ENCODE measurements at places on chromosomes 13 and 19.

DNA sequence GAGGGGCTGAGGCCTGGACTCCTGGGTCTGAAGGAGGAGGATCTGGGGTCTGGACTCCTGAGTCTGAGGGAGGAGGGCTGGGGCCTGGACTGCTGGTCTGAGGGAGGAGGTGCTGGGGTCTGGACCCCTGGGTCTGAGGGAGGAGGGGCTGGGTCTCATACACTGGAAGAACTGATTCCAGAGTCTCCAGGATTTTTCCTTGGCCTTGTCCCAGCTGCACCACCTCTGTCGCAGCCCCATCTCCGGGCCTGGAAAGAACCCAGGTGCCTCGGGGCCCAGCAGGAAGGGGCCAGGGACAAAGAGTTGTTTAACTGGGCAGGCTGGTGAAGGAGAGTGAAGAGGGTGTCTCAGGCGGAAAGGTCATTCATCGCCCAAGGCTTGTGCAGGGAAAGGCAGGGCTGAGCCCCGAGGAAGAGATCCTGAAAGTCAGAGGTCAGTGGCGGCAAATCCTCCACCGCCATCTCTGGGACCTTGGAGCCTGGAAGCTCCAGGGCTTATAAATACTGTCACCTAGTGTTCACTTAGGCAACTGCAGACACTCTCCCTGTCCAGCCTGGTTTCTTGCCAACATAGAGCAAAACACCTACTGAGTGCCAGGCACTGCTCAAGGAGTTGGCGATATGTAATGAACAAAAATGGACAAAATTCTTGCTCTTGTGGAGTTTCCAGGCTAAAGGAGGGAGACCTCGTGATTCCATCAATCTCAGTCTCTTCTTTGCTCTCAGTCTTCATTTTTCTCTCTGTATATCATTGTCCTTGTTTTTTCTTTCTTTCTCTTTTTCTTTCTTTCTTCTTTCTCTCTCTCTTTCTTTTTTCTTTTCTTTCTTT, 4.4 kb upstream of the KCNN4 start:
- no peak for DNase-seq

DNA sequence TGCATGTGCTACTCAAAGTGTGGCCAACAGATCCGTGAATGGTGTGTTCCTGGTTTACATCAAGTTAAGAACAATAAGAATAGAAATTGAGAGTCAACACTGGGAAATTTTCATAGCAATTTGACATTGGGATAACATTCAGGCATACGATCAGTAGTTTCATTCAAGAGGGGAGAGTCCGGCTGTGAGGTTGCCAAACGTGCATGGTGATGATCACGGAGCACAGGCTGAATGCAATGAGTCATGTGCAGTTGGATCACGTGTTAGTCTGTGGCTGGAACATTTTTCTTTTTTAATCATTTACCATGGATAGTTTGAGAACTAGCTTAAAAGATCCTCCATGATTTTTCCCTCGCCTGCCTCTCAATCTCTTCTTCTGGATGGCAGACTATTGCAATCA, 2.5 kb upstream of the DCT start:
- DNase-seq: no peak

DNA sequence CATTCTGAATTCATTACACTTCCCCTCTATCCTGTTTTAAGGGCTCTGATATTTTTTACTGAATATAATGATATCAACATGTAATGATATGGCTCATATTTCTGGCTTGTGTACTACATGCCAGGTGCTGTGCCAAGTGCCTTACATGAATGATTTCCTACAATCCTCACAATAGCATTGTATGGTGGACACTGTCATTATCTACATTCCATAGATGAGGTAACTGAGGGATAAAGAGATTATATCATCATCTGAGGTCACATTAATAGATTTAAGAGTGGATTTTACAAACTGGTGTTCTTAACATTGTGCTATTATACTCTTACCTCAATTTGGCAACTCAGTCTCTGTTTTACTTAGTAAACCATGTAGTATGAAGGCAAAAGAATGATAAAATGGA, 502.0 kb downstream of the LIG4 start:
- DNase-seq: no peak

DNA sequence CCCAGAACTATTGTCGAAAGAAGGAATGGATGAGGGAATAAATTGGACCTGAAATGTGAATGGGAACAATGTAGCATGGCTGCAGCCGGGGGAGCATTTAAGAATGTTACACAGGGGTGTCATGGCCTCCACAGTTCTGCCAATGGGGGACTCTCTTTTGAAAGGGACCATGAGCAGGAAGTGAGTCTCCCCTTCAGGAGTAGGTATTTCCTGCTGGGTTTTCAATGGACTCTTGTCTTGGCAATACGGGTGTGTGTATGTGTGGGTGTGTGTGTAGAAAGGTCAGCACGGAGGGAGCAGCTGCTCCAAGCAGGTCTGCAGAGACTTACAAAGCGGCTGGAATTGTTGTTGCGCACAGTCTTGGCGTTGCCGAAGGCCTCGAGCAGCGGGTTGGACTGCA, 24.4 kb downstream of the MYO1F start:
- DNase-seq: no peak

- DNase-seq: no peak
Measured at GRCh38 chr19:8304841-8305621, 3.1 kb downstream of the CD320 start.

GRCh38 chr13:98930151-98930591, 47.7 kb downstream of the DOCK9 start:
- no peak for DNase-seq

- DNase-seq: no peak
Measured at GRCh38 chr13:45512098-45512496, 47.4 kb downstream of the COG3 start.

DNA sequence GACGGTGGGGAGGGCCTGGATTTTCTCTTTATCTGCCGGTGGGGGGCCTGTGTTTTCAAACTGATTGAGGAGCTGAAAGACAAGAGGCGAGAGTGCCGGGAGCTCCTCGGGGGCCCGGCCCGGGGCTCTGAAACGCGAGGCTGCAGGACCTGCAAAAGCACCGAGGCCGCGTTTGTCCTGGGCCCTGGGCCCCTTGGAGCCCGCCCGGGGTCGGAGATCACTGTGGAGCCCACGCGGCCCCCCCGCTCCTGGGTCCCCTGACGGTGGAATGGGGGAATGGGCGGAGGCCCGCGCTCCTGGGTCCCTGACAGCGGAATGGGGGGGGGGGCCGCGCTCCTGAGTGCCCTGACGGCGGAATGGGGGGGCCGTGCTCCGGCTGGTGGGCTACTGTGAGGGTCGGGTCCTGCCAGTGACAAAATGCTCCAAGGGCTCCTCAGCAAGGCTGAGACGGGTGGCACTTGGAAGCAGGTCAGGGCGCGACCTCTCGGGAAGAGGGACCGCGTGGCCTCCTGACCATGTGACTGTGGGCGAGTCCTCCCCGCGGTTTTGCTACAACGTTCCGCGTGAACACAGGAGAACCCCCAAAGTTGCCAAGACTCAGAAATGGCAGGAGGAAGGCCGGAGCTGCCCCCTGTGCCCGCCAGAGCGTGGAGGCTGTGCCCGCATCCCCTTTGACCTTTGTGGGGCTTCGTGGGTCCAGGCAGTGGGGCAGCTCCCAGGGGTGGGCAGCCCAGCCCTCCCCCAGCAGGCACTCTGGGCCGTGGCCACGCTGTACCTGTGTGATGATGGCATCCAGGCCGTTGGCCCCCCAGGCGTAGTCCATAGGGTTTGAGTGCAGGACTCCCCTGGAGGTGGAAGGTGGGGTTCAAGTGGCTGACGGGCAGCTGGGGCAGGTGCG, 9.5 kb downstream of the FGF22 start:
- no peak for DNase-seq

GRCh38 chr13:94988654-94989053, 276.3 kb upstream of the SOX21 start:
- DNase-seq: no peak

GRCh38 chr13:54633456-54633855, 1604.8 kb downstream of the OLFM4 start:
- DNase-seq: no peak

GRCh38 chr19:32178956-32179355, 166.5 kb upstream of the ZNF507 start:
- no peak for DNase-seq

DNA sequence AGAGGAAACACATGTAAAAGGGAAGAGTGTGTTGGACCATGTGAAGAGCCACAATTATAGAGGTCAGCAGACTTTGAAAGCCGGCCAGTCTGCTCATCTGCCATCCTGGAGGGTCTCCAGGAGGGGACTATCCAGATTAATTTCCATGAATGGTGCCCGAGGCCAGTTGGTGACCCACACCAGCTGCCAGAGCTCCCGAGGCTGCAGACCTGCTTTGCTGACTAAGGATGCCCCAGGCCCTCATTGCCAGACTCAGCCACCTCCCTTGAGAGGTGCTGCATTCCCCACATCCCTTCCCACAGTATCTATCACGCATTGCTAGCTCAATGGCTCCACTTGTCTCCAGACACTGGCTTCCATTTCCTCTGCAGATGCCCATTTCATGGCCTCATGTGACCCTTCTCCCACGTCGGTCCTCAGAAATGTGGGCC, 110.3 kb downstream of the NALCN start:
- DNase-seq: no peak

GRCh38 chr13:98820300-98820699, 67.8 kb upstream of the SLC15A1 start:
- no peak for DNase-seq

DNA sequence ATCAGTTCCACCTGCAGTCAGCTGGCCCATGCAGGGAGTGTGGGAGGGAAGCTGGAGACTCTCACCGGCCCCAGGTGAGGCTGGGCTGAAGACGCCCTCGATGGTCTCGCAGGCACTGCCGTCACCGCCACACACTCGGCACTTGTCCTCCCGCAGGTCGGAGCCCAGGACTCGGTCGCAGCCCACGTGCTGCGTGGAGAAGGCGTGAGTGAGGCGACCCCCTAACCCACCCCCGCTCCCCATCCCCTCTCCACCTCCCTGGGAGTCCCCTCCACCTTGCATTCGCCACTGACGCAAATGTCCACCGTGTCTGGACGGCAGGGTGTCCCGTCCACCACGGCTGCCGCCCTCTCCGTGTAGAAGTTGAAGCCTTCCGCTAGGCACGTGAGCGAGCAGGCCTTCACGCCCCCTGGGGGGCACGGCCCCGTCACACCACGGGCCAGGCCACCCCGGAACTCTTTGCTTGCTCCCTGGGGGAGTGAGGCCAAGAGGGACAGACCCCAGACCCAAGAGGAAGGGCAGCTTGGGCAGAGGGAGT, 12.0 kb upstream of the MYO1F start:
- DNase-seq: no peak

DNA sequence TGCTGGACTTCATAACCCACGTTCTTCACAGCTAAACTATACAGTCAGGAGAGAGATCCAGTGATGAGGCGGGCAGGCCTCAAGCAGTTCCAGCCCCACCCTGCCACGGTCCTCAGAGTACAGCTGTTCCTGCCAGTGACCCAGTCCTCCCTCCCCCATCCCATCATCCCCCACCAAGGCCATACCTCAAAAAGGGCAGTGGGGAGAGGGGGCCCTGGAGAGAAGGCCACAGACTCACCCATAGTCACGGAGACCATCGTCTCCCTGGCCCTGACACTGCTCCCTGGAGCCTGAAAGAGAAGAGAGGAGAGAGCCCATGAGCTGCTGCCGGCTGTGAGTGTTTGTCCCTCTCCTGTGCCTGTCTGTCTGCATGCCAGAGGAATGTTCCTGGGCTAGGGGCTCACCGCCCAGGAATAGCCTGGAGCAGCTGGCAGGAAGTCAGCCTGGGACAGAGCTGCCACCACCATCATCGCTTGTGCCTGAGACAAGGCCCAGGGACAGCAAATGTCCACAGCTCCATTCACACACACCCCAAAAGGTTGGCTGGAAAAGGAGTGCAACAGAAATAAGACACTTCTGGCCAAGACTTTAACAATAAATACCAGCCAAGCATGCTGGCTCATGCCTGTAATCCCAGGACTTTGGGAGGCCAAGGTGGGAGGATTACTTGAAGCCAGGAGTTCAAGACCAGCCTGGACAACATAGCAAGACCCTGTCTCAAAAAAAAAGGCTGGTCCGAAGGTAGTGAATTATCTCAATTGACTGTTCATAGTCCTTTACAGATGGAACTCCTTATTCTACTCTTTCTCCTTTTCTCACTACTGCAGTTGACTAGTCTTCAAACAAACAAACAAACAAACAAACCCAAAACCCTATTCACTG, 6.4 kb downstream of the C19orf47 start:
- DNase-seq: no peak

DNA sequence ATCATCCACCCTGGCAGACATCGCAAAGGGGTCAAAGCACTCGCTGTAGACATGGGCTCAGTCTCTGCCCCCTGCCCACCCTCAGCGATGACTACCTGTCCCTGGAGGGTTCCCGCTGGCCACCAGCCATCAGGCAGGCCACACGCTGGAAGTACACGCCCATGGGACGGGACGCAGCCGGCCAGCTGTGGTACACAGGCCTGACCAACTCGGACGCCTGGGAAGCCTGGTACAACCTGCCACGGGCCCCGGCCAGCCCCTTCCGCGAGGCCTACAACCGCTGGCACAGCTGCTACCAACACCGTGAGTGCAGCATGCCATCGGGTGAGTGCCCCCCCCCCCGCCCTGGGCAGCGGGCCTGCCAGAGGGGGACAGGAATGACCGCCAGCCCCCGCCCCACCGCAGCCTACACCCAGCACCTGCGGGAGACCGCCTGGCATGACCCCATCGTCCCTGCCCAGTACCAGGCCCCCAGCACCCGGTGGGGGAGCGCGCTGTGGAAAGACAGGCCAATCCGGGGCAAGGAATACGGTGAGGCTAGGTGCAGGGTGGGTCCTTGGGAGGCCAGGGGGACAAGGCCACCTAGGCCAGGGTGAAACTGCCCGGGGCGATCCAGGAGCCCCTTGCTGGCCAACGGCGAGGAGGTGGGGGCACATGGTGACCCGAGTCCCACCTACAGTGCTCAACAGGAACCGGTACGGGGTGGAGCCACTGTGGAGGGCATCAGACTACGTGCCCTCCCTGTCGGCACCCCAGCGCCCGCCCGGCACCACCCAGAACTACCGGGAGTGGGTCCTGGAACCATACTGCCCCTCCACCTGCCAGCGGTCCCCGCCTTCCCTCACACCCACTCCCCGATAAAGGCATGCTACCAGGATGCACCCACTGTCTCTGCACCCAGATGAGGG, 4.4 kb downstream of the TEKTIP1 start:
- DNase-seq: no peak

DNA sequence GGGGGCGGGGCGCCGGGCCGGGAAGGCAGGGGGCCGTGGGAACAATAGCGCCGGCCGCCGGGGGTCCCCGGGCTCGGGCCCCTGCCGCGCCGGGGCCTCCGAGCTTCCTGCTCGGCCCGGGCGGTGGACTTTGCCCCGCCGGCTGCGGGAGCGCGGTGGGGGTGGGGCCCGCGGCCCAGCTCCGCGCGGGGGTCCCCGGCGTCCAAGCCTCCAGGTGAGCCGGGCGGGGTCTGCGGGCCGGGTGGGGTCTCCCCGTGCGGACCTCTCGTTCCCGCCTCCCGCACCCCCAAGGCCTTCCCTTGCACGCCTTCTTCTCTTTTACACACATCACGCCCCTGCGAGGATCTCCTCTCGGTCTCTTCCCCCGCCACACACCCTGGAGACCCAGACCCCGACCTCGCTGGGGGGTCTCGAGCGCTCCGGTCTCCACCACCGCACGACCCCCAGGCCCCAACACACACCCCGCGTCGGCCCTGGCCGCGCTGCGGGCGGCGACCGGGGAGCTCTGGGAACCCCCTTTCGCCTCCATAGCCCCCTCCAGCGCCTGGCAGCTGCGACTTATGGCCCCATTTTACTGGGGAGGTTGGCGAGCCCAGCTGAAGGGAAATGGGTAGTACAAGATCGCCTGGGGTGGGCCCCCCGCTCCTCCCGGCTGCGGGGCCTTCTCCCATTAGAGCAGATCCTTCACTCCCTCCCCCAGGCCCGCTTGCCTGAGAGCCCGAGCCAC, 711 bp downstream of the CAMSAP3 start:
- no peak for DNase-seq
